ENCODE measurements at places on chromosomes 16 and 17. TPM values are rescaled to one million over a fixed set of nuclear protein-coding genes. Genes with fewer than 3 reads are reported as not detected.

DNA sequence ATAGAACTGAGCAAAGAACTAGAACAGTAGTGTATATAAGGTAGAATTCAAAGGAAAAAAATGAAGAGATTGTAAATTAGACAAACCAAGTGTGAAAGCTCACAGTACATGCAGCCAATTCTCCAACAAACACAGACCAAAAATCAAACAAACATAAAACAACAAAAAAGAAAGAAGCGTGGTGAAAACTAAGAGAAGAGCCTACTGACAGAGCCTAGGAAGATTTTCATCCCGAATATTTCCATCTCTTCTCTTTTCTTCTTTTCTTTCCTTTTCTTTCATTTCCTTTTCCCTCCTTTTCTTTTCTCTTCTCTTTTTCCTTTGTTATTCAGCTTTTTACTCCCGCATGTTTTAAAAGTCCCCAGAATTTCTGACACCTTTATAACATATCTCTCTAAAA is 1103.6 kb downstream of the CDH8 start:
- H3K36me3 ChIP-seq, result no peaks in the 10 kb centered on the region
- no peaks in the 10 kb centered on the region for H3K27me3 ChIP-seq

DNA sequence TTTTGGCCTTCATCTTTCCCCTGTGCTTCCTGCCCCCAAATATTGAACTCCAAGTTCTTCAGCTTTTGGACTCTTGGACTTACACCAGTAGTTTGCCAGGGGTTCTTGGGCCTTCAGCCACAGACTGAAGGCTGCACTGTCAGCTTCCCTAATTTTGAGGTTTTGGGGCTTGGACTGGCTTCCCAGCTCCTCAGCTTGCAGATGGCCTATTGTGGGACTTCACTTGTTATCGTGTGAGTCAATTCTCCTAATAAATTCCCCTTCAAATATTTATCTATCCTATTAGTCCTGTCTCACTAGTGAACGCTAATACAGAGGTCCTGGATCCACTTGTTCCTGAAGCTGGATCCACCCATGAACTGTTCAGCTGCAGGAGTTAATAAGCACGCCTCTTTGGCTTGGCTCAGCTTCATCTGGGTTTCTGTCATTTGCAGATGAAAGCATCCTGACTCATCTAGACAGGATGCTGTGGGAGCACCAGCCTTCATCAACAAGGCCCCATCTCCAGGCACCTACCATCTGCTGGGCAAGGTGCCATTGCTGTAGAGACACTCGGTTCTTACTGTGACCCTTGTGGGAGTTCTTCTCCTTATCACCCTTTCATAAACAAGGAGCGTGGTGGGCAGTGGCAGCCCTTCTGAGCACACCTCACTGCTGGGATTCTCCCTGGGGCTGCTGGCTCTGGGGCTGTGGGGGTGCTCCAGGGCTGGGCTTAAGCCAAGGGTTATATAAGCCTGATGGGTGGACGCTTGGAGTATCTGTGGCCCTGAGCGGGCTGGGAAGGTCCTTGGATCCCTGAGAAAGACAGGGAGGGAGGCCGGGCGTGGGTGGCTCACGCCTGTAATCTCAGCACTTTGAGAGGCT is 23.1 kb downstream of the LAT start:
- no peaks in the 10 kb centered on the region for H3K4me1 ChIP-seq
- no peak overlapping the region for H3K4me3 ChIP-seq
- H3K27me3 ChIP-seq, result peaks cover 8% of the 10 kb centered on the region
- no peak for DNase-seq

- no peaks in the 10 kb centered on the region for H3K4me1 ChIP-seq
- H3K36me3 ChIP-seq, result no peaks in the 10 kb centered on the region
- H3K4me3 ChIP-seq, result no peak overlapping the region
- no peak overlapping the region for H3K27ac ChIP-seq
Observed at GRCh38 chr16:56041556-56042140, 149.6 kb upstream of the GNAO1 start.

- H3K4me3 ChIP-seq, result no peak overlapping the region
- no peak for DNase-seq
- peaks cover 27% of the 10 kb centered on the region for H3K36me3 ChIP-seq
- peaks cover 5% of the 10 kb centered on the region for H3K4me1 ChIP-seq
- H3K27me3 ChIP-seq, result no peaks in the 10 kb centered on the region
- H3K27ac ChIP-seq, result no peak overlapping the region
Observed at GRCh38 chr17:76094046-76094445, 9.5 kb downstream of the EXOC7 start.

DNA sequence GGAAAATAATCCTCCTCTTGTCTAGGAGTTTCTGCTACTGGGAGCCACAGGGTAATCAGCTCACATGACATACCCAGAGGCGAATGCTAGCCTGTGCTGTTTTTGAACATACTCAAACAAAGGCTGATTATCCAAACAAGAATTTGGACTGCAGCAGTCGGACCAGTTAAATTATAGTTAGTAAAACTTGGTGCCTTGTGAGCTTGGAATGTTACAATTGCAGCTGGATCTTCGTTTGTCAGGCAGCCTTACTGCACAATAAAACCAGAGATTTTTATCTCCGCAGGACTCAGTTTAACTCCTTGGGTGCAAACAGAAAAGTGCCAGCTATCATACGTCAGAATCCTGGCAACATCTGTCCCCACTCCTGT is 163.8 kb upstream of the TBX2 start:
- no peak for DNase-seq
- H3K4me1 ChIP-seq, result peaks cover 23% of the 10 kb centered on the region
- H3K27me3 ChIP-seq, result peaks cover 2% of the 10 kb centered on the region
- H3K36me3 ChIP-seq, result no peaks in the 10 kb centered on the region
- no peak overlapping the region for H3K27ac ChIP-seq
- no peak overlapping the region for H3K4me3 ChIP-seq

DNA sequence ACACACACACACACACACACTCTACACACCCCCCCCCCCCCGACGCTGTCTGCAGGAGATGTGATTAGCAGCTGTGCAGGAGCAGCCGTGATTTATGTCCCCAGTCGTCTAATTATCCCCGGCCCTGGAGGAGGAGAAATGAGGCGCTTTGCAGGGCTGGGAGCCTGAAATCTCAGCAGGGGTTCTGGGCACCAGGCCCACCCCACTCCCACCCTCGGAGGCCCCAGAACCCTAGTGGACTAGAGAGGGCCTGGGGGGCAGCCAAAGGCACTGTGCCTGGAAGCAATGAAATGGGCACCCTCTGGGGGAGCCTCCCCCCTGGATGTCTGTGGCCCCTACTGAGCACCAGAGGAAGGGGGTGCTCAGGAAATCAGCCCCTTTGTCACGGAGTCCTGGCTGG is 134.2 kb upstream of the CIBAR2 start:
- H3K4me1 ChIP-seq, result peaks cover 6% of the 10 kb centered on the region
- DNase-seq, result no peak
- H3K4me3 ChIP-seq, result no peak overlapping the region
- H3K36me3 ChIP-seq, result peaks cover 3% of the 10 kb centered on the region
- peaks cover 8% of the 10 kb centered on the region for H3K27me3 ChIP-seq

GRCh38 chr17:45077643-45078042 is 16.5 kb downstream of the NMT1 start:
- no peak overlapping the region for H3K27ac ChIP-seq
- H3K4me3 ChIP-seq, result no peak overlapping the region

RHBDL1 gene
- total RNA-seq, result 1.6 TPM

ABCA9 gene
- total RNA-seq, result 0.23 TPM

HP gene
- not detected for total RNA-seq

CACNA1H gene
- 3.4 TPM for total RNA-seq

AATK gene
- total RNA-seq, result 7.7 TPM

Data from endothelial cell (in vitro differentiated cells).